ENCODE measurements at places on chromosomes 1 and 21.

DNA sequence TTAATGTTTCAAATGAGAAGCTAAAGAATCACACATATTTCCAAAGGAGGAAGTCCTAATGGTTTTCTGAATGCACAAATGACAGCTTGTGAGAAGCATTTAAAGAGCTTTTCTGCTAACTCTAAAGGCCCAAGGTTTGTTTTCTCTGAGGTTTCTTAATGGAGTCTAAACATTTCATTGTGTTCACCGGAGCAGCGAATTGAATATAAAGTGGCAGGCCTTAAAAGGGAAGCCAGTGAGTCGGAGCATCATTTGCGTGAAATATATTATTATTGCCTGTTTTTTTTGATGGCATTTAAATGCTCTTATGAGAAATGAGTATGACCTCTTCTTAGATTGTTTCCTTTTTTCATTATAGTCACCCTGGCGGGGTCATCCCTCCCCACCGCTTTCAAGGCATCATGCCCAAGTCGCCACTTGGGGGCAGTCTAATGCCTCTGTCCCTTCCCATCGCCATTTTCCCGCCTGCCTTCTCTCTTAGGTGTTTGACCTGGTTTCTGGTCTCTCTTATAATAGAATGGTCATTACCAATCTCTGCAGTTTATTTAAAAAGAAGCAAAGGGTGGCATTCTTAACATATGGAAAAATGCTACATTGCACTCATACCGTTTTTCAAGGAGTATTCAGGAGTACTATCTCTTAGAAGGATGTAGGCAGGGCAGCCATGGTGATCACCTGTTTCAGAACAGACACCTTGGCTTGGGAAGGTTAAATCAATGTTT lies 25.3 kb upstream of the OVAAL start:
- H3K4me1 ChIP-seq, result no peaks in the 10 kb centered on the region
- DNase-seq, result no peak
- no peaks in the 10 kb centered on the region for H3K36me3 ChIP-seq
- no peak overlapping the region for H3K27ac ChIP-seq
- no peak overlapping the region for H3K4me3 ChIP-seq

GRCh38 chr1:39489567-39490239 lies 1.7 kb upstream of the BMP8A start:
- no peak overlapping the region for H3K27ac ChIP-seq
- peaks cover 5% of the 10 kb centered on the region for H3K4me1 ChIP-seq
- H3K36me3 ChIP-seq, result peaks cover 17% of the 10 kb centered on the region
- no peaks in the 10 kb centered on the region for H3K27me3 ChIP-seq
- DNase-seq, result no peak
- H3K4me3 ChIP-seq, result no peak overlapping the region

GRCh38 chr21:18384771-18385170 lies 18.8 kb downstream of the TMPRSS15 start:
- no peaks in the 10 kb centered on the region for H3K27me3 ChIP-seq
- no peaks in the 10 kb centered on the region for H3K36me3 ChIP-seq
- no peak overlapping the region for H3K27ac ChIP-seq
- H3K4me3 ChIP-seq, result no peak overlapping the region

DNA sequence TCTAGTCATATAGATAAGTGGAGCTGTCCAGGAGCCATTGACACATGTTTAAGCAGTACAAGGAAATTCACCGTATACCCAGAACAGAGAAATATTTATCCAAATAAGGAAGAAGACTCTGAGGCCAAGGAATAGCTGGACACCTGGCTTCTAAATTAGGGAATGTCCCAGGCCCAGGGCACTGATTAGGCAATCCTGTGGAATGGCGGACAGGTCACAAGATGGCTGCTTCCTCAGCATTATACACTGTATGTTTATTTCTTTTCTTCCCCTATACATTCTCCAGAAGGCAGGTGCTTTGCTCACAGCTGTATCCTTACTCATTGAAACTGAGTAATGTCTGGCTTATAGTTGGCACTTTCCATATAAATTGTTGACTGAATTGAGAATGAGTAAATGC lies 59.4 kb downstream of the ST6GALNAC3 start:
- H3K36me3 ChIP-seq, result no peaks in the 10 kb centered on the region
- H3K4me3 ChIP-seq, result no peak overlapping the region
- no peak overlapping the region for H3K27ac ChIP-seq
- no peaks in the 10 kb centered on the region for H3K4me1 ChIP-seq

GRCh38 chr21:46060596-46061061 lies 37.3 kb upstream of the COL6A2 start:
- no peak for DNase-seq
- H3K4me1 ChIP-seq, result no peaks in the 10 kb centered on the region
- no peak overlapping the region for H3K4me3 ChIP-seq

Measured in Panc1 (cell line).